ENCODE measurements at places on chromosomes 16 and 17.

DNA sequence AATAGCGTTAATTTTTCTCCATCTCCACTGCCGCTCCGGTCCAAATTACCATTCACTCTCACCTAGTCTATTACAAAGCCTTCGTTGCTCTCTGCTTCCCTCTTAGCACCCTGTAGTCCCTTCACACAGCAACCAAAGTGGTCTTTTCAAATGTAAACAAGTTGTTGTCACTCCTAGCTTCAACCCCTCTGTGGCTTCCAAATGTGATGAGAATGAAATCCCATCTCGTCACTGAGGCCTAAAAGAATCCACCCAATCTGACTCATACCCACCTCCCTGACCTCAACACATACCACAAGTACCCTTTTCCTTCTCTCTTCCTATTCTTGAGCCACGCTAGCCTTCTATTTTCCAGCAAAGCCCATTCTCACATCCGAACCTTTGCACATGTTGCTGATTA lies 2.2 kb upstream of the PELP1 start:
- peak; percentile 28 for DNase-seq

DNA sequence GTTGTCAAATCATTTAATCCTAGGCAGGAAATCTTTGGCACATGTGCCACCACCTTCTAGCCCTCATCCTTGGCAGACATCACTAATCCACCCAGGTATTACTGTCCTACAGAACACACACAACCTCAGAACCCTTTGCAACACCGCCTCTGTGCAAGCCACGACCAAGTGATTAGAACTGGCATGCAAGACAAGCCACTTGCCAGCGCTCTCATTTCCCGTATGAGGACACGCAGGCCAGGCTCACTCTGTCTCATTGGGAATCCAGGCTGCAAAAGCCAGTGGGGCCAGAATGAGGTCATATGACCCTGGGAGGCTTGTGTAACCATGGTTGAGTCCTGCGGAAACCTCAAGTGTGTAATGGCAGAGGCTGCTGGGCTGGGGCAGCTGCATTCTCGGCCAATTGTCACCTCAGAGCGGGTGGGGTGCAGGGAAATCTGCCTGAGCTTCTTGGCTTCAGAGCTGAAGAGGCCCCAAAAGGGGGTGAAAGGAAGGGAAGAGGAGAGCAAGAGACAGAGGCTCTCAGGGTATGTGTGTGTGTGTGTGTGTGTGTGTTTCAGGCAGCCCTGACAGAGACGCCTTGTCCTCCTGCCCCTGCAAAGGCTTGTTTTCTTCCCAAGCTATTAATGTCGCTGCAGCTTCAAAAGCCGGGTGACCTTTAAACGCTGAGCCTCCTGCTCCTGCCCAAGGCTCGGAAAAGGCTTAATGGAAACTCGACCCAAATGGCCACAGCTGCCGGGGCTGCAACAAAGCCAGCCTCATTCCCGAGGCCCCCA lies 43.2 kb upstream of the MRPS23 start:
- DNase-seq = peak; percentile 97

GRCh38 chr17:13941781-13942180 lies 127.5 kb upstream of the COX10 start:
- no peak for DNase-seq

- DNase-seq = no peak
Measured at GRCh38 chr17:2905696-2906501, 109.7 kb downstream of the RAP1GAP2 start.

DNA sequence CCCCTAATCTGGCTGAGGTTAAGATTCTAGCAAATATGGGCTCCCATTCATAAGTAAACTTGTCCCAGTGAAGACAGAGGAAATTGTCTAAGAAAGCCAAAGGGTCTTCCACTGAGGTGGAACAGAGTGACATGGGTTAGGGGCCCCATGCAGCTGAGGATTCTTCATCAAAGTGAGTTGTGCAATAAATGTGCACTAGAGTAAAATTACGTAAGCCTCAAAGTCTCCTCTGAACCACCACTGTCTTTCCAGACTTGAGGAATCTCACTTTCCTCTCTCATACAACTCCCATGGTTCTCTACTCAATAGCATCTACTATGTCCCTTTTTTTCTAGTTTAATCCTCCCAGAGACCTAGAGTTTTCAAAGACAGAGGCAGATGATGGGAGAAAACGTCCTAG lies 132.4 kb downstream of the CA10 start:
- DNase-seq = no peak

DNA sequence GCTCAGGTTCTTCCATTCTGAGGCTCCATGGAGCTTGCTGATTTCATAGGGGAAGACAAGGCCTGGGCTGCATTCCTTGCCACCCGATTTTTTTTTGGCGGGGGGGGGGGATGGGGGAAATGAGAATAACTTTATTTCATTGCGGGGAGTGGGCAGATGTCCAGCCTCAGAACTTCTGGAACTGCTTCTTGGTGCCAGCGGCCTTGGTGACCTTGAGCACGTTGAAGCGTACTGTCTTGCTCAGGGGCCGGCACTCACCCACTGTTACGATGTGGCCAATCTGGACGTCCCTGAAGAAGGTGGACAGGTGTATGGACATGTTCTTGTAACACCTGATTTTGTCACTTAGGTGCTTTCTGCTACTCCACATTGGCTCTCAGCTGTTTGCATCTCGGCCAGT lies 8.3 kb upstream of the CENPT start:
- DNase-seq = no peak

DNA sequence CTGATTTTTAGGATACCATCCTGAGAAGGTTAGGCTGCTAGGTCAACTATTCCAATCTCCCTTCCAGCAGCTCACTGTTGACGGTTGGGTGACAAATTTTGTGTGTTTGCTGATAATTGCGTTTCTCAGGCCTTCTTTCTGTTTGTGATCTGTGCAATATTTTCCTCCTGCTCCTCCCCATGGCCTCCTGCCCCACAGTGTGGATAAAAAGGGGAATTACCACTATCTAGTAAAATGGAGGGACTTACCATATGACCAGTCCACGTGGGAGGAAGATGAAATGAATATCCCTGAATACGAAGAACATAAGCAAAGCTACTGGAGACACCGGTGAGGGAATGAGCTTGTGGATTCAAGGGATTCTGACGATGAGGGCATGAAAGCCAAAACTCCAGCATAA lies 9.2 kb downstream of the CHD3 start:
- peak; percentile 83 for DNase-seq

DNA sequence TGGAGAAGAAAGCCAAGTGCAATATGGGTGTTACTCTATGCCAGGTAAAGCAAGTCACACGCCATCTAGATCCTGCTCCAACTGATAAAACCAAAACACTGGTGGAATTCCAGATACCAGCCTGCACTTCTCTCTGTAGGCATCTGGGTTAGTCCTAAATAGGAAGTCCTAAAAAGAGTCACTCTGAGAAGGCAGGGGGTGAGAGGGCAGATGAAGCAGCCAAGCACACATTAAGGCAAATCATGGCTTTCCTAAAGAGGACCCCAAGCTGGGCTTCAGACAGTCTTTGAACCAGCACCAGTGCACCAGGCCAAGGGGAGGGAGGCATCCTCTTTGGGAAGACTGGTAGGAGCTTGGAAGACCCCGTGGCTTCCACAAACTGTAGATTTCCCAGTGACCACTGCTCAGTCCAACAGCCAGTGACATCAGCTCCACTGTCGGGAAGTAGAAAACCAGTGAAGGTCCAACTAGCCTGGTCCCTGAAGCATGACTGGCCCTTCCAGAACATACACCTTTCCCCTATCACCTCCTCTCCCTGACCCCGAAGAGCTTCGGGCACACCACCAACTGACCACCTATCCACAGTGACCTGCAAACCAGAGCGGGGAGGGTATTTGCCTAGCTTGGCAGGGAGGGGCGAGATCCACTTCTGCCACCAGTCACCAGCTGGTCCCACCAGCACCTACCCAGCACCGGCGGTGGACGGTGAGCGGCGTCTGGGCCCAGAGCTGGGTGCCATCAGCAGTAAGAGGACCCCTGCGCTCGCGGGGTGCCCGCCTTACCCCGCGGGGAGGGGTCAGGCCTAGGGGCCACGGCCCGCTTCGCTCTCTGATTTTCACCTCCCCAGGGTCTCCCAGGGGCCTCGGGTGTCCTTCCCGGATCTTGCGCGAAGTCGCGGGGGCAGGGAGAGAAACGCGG lies 1.0 kb downstream of the LITAF start:
- peak; percentile 16 for DNase-seq

DNA sequence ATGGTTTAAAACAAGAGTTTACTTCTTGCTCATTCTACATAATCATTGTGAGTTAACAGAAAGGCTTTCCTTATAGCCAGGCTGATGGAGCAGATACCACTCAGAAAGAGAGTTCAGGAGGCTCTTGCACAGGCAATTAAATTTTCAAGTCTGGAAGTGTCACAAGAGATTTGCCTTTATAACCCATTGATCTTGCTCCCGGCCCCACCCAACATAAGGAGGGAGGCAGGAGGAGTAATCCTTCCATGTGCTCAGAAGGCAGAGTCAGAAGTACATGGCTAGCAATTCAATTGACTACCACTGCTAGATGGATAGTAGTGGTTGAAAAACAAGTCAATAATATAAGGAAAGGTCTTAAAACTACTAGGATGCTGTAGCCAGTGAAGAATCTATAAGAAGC lies 346.3 kb upstream of the CDH11 start:
- no peak for DNase-seq

DNA sequence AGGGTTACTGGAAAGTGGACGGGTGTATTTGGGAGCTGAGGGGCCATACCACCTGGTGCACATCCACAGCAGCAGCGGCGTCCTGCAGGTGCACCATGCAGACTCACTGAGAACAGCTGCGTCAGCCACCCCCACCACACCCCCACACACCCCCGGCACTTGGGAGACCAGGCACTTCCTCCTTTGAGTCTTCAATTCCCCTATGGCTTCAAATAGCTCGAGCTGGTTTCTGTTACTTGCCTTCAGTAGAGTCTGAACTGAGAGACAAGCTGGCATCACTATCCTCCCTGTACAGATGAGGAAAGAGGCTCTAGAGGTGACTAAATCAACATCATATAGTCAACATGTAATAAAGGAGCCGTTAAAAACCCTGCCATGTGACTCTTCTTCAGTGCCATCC lies 15.4 kb downstream of the CUEDC1 start:
- no peak for DNase-seq

DNA sequence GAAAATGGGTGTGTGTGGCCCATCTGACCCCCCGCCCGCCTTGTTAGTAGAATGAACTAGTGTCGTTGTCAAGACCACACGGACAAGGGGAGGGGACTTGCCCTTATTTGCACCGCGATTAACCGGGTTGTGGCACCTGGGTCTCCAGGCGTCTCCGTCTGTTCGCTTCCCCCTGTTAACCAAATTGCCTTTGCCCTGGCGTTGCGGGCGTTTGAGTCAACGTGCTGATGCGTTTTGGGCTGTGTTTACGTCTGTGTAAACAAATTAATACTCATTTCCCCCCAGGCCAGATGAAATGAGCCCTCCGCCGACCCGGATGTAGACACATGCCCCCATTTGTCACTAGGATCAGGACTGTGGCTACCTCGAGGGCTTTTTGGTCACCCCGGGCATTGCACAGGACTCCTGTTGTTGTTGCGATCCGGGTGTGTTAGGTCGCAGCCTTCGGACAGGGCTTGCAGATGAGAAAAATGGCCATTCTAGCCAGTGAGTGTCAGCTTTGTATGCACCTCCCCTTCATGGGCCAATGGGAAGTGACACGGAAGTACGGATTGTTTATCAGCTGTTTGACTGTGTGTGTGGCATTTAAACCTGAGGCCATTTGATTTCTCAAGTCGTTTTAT lies 906 bp downstream of the RBL2 start:
- peak; percentile 94 for DNase-seq

GRCh38 chr17:64682261-64683181 lies 20.4 kb upstream of the SMURF2 start:
- DNase-seq = peak; percentile 68

DNA sequence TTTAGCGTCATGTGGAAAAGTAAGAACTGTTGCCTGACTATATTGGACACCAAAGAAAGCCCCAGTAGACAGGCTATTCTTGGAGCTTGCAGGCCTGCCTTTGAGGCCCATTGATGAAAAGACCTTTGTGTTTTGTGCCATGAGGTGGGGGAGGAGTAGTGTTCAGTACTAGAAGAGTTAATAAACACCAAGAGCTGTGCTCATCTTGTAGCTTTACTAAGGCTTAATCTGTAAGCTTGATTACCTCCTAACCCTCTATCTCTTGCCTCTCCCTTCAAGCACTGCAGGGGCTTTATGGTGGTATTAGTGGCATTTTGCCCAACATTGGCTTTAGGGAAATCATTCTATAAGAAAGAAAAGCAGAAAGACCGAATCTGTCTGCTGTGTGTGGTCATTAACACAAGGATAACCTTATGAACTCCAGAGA lies 220.2 kb upstream of the TBX2 start:
- no peak for DNase-seq

DNA sequence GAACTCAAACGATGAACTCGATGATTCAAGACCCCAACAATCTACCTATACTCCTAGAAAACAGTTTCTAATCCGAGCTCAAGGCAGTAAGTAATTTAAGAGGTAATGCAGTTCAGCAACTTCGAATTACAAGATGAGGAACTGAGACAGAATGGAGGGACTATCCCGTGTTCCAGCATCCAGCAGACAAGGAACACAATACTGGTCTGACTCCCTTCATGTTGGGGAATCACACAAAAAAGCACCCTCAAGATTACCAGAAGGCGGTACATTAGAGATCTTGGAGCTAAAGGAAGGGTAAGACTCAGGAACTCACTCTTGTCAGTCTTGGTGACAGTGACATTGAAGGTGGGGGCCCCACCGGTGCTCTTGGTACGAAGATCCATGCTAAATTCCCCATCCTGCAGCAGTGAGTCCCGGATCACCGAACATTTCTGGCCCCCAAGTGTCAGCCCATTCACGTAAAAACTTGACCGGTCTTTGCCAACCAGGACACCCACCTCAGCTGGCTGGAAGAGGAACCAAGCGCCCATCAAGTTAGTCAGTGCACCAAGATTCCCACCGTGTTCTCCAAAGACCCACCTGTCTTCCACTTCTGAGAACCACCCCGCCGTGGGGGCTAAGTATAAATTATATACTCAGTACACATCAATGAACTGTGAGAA lies 1.9 kb downstream of the PFN1 start:
- DNase-seq = no peak

DNA sequence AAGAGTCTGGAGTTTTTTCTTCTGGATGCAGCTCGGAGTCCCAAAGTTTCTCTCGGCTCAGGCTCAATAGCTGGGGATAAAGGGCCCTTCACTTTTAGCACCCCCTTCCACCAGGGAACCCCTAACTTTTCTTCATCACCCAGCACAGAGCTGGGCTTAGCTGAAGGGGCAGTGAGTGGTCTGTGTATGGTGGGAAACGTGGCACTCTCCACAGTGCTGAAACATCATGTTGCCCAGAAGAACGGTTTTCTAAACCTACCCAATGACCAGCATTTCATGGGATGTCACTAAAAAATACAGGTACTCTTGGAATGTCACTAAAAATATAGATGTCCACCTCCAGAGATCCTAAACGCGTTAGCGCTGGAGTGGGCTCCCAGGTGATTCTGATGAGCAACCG lies 12.0 kb downstream of the ERN2 start:
- no peak for DNase-seq

All from choroid plexus epithelial cell (primary cell).